ENCODE measurements at places on chromosomes 5 and 9. TPM values are rescaled to one million over a fixed set of nuclear protein-coding genes. Genes with fewer than 3 reads are reported as not detected.

TOR4A gene
- total RNA-seq: 1.5 TPM

LMX1B gene
- 0.27 TPM for total RNA-seq

F12 gene
- total RNA-seq: 5.4 TPM

CCNI2 gene
- total RNA-seq: 0.17 TPM

GRIN1 gene
- 5.5 TPM for total RNA-seq

MIGA2 gene
- 40.2 TPM for total RNA-seq

FOXD4L3 gene
- 0.27 TPM for total RNA-seq

LCN2 gene
- total RNA-seq: not detected

PFN3 gene
- total RNA-seq: not detected

IL9 gene
- not detected for total RNA-seq

PRRT1B gene
- total RNA-seq: not detected

PRRX2 gene
- total RNA-seq: 2.3 TPM

GPR150 gene
- total RNA-seq: not detected

DMRT2 gene
- 0.56 TPM for total RNA-seq

TRMT10B gene
- total RNA-seq: 8.8 TPM

TXNDC8 gene
- not detected for total RNA-seq

NTRK2 gene
- total RNA-seq: 2.1 TPM

SLCO4C1 gene
- 1.5 TPM for total RNA-seq

PIP5K1B gene
- total RNA-seq: 0.27 TPM

NRG2 gene
- 0.81 TPM for total RNA-seq

SPATA31A5 gene
- 0.10 TPM for total RNA-seq

ROPN1L gene
- not detected for total RNA-seq

AMACR gene
- total RNA-seq: 9.0 TPM

ASPN gene
- total RNA-seq: not detected

MYO10 gene
- total RNA-seq: 23.1 TPM

AQP7 gene
- not detected for total RNA-seq

TERT gene
- 2.9 TPM for total RNA-seq

FBXL7 gene
- total RNA-seq: 25.3 TPM

Measured in glutamatergic neuron (in vitro differentiated cells).